Lung microvascular endothelial cell (primary cell): ENCODE measurements at places on chromosomes 6 and 20. TPM values are rescaled to one million over a fixed set of nuclear protein-coding genes. Genes with fewer than 3 reads are reported as not detected.

- DNase-seq: no peak
These were observed 28.3 kb downstream of the NPEPL1 start for GRCh38 chr20:58720890-58721289.

DNA sequence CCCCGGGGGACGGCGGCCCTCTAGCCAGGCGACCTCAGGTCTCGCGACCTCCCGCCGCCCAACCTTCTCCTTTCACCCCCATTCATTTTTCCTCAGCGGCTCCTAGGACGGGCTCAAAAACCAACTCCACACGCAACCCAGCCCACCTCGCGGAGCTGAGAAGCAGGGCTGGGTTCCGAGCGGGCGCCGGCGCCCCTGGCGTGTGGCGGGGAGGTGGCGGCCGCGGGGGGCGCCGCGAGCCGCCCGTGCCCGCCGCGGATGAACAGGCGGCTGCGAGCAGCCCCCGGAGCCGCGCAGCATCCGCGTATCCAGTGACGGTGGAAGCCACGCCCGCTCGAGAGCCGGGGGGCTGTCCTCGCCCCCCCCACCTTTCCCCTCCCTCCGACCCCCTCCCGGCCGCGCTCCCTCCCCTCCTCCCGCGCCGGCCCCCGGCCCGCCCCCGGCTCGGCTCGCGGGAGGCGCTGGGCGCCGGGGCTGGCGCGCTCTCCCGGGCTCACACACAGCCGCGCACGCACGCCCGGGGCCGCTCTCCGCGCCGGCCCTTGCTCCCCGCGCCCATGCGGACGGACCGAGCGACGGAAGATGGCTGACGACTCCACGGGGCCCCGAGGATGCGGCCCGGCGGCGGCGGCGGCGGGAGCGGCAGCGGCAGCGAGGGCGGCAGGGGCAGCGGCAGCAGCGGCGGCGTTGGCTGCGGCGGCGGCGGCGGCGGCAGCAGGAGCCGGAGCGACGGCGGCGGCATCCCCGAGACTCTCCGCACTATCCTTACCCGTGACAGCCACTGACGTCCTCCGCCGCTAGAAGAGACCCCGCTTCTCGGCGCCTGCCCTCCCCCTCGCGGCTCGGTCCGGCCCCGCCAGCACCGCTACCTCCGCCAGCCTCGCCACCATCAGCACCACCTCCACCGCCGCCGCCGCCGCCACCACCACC lies at the start of gene SOBP:
Gene SOBP (plus strand): TSS at position 482 of the 930 bp plus-strand sequence. CDS start 500 bp downstream, outside the sequence.
- DNase-seq: peak; percentile 66

GRCh38 chr6:105256619-105257018 lies 76.8 kb upstream of the POPDC3 start:
- DNase-seq: no peak

DNA sequence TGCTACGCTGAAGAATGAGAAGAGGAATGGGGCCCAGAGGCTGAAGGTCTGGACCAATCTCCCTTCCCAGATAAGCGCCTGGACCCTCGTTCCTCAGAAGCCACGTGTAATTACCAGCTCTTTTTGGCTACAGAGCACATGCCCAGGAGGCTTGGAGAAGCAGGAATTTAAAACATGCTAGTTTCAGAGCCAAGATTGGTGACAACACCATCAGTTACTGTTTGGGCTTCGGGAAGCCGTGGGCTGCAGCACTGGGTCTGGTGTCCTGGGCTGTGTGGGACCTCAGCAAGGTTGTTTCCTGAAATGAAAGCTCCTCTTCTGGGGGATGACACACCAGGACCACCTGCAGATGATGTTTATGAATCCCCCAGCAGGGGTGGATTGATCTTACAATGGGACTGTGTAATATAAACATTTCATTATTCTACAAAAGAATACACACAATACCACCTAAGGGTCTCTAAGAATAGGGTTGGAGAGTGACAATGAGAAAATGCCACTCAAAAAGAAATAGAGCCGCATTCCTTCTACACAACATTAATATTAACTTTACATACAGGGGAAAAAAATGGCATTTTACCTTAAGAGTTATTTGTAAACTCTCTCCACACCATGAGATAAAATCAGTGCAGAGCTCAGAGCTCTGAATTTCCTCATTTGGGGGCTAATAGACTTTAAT lies 207.8 kb upstream of the FOXQ1 start:
- no peak for DNase-seq

DNA sequence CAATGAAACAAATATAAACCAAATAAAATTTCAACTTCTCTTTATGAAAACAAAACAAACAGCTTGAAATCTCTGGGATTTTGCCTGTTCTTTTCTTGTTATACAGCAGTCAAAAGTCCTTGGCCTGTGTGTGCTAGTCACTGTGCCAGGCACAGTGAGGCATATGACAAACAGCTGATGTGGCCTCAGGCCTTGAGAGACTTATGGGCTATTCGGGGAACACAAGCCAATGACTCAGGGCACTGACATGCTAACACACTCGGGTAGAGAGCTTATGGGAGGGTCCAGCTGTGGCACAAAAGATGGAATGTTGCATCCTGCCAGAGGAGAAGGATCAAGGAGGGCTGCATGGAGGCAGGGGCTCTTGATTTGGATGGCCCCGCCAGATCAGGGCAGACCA lies 95.4 kb upstream of the NKX2-2 start:
- no peak for DNase-seq

DNA sequence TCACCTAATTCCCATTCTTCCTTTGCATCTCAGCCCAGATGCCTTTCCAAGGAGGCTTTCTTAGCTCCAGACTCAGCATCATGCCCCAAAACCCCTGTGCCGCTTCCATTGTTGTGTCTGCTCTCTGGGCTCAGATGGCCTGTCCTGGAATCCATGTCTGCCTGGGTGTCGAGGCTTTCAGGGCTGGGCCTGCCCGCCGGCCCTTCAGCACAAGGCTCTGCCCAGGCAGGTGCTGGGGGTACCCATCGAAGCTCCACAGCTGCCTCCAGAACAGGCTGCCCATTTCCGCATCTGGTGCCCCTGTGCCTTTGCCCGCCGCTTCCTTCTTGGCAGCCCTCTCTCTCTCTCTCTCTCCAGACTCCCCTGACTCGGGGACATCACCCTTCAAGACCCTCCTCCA lies 1.2 kb downstream of the CPXM1 start:
- DNase-seq: no peak

DNA sequence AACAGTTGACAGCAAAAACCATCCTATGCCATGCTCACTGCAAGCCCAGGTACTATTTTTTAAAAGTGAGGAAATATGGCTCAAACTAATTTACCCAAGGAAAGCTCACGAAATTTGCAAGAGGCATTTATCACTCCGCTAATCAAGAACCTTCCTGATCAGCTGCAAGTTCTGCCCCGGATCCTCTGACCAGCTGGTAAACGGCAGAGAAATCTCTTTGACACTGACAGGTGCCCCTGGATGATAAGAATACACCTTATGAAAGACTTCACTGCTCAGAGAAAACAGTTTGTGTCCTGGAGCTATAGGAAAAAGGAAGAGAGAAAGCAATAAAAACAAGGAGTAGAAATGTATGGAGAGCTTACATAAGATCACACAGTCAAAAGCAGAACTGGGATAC lies 6.4 kb downstream of the CNKSR3 start:
- no peak for DNase-seq

DNA sequence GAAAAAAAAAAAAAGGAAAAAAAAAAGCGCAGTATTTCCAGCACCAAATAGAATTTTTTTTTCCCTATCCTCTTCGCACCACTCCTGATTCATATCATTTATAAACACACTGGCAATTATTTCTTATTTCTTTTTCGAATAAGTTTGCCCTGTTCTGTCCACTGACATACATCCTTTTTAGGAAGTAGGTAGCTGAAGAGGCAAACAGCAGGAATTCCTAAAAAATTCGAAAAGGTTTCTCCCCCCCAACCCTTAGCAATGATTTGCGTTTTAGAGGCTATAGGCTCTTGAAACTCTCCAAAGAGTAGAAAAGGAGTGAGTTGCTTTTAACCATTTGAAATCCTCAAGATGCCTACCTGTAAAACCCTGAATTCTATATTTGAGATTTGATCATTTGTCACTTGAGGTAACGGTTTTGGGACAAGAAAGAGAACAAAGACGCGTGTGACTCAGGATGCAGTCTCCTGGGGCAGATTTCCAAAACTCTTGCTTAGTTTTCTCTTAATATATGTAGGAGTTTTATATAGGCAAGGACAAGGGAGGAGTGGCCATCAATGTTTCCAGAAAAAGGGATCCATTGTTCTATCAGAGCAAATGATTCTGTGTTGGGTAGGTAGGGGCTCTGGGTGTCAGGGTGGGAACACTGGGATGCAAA lies 531 bp upstream of the CCN2 start:
- DNase-seq: no peak

- no peak for DNase-seq
These were observed 1.3 kb upstream of the VSX1 start for GRCh38 chr20:25083141-25083772.

DNA sequence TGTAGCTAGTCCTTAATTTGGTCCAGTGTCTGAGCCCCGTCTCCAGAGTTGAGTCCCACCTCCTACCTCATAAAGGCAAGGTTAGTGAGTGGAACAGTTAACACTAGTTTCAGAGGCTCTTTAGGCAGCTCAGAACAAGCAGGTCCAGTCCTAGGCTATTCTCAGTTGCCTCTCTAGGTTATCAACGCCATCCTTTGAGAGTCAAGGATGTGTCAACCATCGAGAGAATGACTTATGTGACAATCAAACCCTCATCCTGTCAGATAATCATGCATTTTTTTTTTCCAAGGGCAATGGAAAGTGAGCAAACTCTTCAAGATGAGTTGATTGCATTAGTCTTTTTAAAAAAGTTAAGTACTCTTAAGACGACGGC lies 64.0 kb upstream of the TXNDC5 start:
- no peak for DNase-seq

GRCh38 chr20:48205786-48206185 lies 420.5 kb upstream of the SULF2 start:
- no peak for DNase-seq

DNA sequence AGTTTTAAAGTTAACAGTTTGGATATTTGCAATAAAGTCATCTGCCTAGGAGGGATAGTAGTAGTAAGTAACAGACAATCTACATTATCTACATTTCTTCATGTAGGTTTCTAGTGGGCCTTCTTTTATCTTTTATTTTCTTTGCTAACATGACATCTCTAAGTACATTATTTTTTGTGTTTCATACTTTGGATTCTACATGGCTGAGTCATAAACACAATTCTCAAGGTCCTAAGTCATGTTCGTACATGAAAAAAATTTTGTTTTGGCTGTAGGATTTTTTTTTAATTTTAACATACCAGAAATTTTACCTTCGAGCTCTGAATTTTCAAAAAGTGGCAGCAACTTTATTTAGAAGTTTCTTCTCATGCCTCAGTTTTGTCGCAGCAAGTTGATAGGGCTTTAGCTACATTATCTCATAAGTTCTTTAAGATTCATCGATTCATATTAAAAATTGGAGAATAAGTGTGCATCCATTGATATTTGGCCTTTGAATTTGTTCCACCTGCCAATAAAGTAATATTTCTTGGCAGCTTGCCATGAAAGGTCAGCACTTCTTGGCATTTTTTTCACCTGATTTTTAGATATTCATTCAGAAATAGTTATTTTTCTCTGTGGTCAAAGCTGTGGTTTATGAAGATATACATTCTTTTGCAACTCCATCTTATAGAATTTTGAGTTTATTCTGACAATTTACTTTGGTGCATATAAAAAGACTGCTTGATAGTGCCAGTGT lies 146.2 kb downstream of the GRIK2 start:
- no peak for DNase-seq

- peak; percentile 42 for DNase-seq
These were observed 573 bp downstream of the SNX3 start for GRCh38 chr6:108260126-108260808.

DNA sequence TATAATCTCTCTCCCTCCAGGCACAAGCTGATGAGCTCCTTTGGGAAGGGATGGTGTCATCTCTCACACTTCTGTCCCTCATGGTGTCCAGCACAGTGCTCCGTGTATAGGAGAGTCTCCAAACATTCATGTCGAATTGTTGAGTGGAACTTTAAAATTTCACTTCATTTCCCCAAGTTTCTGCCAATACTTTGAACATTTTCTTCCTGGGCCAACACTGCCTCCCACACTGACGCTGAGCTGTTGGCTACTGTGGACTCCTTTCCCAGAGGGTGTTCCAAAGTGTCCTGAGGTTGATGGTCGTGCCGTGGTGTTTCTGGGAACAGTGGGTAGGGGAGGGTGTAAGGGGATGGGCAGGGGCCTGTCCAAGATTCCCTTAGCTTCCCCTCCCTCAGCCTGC lies 122.7 kb downstream of the TIAM2 start:
- DNase-seq: no peak

GRCh38 chr6:23218751-23219150 lies 649.4 kb downstream of the HDGFL1 start:
- peak; percentile 84 for DNase-seq

DNA sequence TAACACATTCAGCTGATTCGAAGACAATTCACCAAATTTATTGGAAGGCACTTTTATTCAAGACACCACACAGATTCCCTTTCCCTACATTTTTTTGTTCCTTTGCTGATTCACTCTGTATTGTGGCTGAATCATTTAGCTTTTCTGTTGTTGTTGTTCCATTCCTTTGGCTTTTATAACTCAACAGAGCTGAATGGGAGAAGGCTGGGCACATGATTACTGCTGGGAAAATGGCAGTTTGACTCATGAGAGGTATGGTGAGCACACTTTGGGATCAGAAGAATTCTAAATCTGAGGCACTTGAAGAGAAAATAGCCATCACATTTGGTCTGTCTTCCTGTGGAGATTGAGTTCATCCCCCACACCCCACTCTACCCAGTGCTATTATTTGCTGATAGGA lies 15.7 kb upstream of the SAYSD1 start:
- no peak for DNase-seq

DNA sequence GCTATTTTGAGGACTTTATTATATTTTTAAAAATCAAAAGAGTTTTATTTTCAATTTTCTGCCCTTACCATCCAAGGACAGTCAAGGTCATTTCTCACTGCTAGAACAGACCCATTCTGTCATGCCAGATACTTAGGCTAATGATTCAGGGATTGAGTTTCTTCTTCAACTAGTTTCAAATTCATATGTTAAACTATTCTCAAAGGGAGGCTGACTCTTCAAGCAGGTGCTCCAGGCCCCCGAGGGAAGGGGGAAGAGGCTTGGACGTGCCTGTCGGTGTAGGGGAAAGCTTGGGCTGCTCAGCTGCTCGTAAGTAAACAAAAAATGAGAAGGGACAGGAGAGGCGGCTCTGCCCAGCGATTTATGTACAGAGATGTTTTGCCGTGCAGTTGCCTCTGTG lies 69.4 kb upstream of the MYLIP start:
- DNase-seq: no peak

NEURL2 gene
- total RNA-seq: 2.2 and 3.0 TPM in 2 replicates

PHACTR3 gene
- total RNA-seq: 1.6 and 3.1 TPM in 2 replicates

GPR6 gene
- not detected in 2 replicates for total RNA-seq

EPM2A gene
- total RNA-seq: 5.0 and 10.5 TPM in 2 replicates

ULBP1 gene
- under 0.01 and 0.22 TPM in 2 replicates for total RNA-seq

SPDEF gene
- not detected in 2 replicates for total RNA-seq

TTK gene
- 2.2 and 8.7 TPM in 2 replicates for total RNA-seq

TMEM200A gene
- total RNA-seq: 0.20 and 0.65 TPM in 2 replicates
